ENCODE measurements at places on chromosomes 12 and 14. TPM values are rescaled to one million over a fixed set of nuclear protein-coding genes. Genes with fewer than 3 reads are reported as not detected.
A peak's percentile ranks its signal among the peaks of the same experiment; 100 is the strongest.

GRCh38 chr12:15996254-15996653, 85.1 kb downstream of the DERA start:
- no peak for DNase-seq

DNA sequence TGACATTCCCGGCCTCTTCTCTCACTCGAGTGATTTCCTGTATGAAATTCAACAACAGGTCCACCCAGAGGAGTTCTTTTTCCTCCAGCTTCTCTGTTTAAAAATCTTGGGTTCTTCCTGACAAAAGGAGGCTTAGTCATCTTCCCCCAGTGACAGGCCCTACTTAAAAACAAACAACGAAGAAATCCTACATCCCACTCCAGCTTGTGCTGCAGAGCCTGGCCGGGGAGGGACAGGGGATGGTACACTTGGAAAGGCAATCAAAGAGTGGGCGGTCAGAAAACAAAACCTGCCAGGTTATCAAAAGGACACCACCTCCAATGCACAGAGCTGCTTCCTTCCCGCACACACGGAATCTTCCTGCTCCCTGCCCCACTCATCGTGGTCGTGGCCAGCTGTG, 101.3 kb downstream of the CACNA1C start:
- DNase-seq: no peak

GRCh38 chr12:103771466-103771865, 69.6 kb downstream of the NT5DC3 start:
- no peak for DNase-seq

- no peak for DNase-seq
These were observed 9.2 kb upstream of the TMEM117 start for GRCh38 chr12:43826681-43827080.

DNA sequence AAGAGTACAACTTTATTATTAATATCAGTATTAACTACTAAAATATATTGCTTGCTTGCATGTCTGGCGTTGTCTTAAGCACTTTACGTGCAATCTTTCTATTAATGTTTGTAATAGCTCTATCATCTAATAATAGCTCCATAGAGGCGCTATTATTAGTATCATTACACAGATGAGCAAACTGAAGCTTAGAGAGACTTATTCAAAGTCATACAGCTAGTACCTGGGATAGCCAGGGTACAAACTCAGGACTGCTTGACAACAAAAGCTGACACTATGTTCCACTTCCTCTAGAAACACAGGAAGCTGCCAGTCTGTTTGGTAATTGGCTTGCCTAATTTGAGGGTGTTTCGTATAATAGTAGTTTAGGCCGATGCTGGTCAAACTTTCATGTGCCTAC, 523.2 kb downstream of the RMST start:
- no peak for DNase-seq

GRCh38 chr12:93413064-93413463, 28.7 kb downstream of the UBE2N start:
- DNase-seq: no peak

- no peak for DNase-seq
These were observed 183.2 kb downstream of the EPS8 start for GRCh38 chr12:15605881-15606590.

DNA sequence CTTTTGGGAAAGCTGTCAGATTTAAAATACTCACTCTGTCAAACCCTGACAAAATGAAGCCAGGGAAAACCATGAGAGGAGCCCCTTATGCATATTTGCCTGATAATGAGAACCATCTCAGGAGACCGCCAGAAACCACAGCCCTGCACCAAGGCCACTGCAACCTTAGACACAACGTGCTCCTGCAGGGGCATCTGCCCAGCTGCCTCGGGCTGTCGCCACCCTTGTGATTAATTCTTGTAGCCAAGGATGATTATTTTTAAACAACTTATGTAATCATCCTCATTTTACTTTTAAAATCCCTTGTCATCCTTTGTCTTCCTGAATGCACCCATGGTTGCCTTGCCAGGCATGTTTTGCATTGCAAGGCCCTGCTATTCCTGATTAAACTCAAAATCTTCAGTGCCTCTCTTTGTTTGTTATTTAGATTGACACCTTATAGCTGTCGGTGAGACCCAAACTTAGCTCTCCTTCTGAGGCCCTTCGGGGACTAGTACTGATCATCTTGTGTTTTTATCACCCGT, 766.4 kb upstream of the TMEM132C start:
- no peak for DNase-seq

DNA sequence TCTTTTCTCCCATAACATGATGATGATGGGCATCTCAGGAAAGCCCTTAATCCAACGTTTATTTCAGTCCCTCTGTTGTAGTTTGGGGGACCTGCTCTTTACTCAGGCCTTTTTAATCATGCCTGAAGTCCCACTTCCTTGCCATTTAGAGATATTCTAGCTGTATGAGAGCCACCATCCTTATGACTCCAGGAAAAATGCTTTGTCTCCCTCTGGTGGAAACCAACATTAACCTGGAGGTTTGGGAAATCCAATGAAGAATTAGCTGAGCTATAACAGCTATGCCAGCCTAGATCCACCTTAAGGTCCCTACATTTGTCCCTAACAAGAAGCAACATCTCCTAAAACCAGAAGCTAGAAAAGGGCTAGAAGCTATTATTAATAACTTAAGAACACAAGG, 1399.1 kb downstream of the LRFN5 start:
- DNase-seq: no peak

DNA sequence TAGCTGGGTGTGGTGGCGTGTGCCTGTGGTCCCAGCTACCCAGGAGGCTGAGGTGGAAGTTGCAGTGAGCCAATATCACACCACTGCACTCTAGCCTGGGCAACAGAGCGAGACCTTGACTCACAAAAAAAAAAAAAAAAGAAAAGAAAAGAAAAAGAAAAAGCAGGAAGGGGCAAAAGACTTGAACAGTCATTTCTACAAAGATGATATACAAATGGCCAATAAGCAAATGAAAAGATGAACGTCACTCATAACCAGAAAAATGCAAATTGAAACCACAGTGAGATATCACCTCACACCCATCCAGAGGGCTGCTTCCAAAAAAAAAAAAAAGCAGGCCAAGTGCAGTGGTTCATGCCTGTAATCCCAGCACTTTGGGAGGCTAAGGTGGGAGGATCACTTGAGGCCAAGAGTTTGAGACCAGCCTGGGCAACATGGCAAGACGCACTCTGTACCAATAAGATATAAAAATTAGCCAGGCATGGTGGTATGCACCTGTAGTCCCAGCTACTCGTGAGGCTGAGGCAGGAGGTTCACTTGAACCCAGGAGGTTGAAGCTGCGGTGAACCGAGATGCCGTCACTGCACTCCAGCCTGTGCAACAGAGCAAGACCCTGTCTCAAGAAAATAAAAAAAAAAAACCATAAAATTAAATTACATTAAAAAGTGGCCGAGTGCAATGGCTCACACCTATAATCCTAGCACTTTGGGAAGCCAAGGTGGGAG, 20.5 kb downstream of the UBC start:
- no peak for DNase-seq

GRCh38 chr14:46377305-46377704, 274.3 kb downstream of the RPL10L start:
- no peak for DNase-seq

GRCh38 chr14:102838501-102838900, 61.3 kb downstream of the TRAF3 start:
- no peak for DNase-seq

- no peak for DNase-seq
These were observed 46.5 kb upstream of the GPR68 start for GRCh38 chr14:91290986-91291385.

DNA sequence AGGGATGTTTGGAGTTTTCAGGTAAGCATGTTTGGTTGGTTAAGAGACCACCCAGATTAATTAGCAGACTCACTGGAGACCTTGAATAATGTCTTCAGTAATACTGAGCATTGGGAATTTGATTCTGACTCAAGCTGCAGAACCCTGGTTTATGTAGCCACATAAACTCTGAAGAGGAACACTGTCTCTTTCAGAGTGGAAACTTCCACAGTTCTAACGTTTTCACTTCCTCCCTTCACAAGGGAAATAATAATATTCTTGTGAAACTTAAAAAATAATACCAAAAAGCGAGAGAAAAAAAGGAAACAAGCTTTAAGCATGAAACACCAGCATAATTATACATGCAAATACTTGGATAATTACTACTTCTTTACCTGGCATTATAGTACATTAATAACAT, 40.0 kb upstream of the ST8SIA1 start:
- DNase-seq: no peak

DNA sequence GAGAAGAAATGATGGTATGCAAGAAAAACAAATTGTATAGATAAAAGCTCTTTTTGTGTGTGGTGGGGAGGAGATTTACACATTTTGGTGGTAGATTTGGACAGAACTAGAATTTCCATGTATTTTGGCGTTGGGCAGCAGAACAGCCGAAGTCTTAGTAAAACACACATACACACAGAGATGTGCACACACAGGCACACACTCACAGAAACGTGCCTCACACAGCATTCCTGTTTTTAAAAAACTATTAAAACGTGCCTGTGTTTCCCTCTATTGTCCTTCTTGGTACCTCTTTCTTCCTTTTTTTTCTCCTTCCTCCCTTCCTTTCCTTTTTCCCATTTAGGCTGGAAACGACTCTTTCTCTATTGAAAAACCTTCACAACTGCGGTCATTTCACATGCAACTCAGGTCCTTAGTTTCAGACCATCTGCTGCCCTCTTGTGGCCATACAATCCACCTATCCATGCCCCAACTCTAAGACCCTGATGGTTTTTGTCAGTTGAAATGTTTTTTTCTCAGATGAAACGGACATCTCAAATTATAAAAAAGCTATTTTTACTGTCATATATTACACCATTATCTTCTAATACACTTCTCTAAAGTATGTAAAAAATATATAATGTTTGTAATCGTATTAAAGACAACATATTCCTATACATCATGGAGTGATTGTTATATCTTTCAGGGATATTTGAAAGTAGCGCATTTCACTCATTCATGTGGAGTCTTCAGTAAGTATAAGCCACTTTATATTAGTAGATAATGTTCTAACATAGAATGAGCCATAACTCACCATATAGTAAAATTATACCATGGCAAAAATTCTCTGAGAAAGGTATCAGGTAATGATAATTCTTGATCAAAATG, 386.7 kb upstream of the NOVA1 start:
- DNase-seq: peak; percentile 64

CCDC177 gene
- not detected for total RNA-seq

TTC9 gene
- 0.76 TPM for total RNA-seq

PLEK2 gene
- 13.8 TPM for total RNA-seq

Data from glomerular endothelial cell (primary cell).